ENCODE measurements at places on chromosomes 3 and 15.

- peak; percentile 4 for DNase-seq
Measured at GRCh38 chr3:116951610-116952009, 242.0 kb downstream of the TUSC7 start.

DNA sequence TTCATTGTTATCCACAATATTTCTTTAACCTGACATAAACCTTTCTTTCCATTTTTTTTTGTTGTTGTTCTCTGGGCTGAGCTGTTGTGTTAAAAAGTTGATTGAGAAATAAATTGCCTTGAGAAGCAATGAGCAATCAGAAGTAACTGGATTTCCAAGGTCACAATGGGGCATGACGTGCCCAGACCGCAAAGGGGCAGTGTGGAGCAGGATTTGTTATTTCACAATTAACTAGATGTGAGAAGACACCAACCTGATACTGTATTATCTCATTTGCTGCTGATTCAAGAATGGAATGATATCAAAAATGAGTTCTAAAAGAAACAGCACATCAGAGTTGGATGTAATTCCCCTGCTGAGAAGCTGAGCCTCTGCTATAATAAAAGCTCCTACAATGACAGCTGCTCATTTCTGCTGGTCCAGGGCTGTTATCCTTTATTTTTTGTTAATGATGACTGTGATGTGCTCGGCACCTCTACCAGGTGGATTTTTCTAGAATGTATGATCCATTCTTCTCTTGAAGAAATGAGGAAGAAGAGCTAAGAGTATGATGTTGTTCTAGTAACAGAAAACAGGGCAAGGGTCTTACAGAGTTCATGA is 28.1 kb downstream of the CPNE4 start:
- DNase-seq = peak; percentile 15

DNA sequence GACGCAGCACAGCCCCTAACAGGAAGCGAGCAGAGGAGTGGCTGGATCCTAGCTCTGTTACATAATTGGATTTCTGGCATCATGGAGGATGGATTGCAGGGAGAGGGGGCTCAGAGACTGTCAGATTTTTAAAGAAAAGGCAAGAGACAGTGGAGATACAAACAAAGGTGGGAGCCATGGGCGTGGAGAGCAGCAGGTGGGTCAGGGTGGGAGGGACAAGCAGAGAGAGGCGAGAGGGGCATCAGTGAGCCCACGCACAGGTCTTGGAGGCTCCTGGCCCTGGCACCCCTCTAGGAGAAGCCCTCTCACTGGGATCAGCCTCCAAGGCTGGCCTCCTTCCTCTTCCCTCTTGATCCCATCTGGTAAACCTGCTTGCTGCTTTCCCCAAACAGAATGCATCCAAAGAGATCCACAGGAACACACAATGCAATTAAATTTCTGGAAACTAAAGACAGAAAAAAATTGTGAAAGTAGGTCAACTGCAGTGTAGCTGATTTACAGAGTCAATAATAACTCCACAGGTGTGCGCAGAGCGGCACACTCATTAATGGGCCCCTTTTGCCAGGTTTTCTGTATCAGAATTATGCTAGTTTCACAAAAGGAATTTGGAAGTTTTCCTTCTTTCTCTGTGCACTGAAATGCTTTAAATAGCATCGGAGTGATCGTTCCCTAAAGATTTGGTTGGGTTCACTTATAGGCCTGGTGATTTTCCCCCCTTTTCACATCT is 66.1 kb downstream of the LSM3 start:
- no peak for DNase-seq

DNA sequence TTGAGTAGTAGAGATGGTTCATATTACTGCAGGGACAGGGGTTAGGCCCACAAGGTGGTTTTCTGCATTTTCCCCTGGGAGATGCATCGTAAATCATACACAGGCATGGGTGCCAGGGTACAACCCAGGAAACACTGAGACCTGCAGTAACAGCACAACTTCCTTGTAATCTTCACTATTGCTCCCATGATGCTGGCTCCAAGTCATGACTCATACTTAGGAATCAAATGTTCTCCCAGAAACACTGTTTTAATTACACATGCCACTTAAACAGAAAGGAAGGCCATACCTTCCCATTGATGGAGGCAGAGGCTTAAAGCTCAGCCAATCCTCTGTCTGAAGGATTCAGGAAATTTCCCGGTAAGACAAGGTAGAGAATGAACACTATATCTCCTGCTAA is 106.5 kb downstream of the ERC2 start:
- peak; percentile 16 for DNase-seq

DNA sequence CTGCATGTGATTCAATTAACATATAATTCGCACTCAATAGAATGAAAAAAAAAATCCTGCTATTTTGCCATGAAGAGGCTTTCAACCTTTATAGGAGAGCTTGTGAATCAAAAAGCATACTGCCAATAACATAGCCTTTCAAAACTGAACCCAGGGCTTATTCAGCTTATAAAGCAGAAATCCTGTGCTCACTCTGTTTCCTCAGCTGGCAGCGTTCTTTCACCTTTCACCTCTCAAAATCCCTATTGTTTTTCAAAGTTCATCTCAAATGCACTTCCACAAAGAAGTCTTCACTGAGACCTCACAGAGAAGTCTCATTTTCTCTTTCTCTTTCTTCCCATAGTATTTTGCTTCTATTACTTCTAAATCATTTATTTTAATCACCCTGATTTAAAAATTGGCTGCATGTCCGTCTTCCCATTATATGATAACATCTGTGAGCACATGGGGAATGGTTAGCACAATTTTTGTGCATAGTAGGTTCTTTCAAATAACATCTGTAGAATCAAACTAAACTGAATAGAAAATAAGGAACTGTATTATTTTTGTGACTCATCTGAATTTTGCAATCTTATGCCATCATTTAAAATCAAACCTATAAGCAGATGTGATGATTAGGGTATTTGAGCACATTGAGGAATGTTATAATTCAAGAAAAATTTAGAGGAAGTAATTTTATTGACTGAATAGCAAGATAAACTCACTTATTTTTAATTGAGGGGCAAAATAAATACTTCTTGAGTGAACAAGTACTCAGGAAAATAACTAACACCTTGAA is 373.4 kb downstream of the NLGN1 start:
- DNase-seq = no peak

- peak; percentile 100 for DNase-seq
Measured at GRCh38 chr15:39140060-39140604, 440.7 kb upstream of the THBS1 start.

- DNase-seq = no peak
Measured at GRCh38 chr3:127899766-127900165, 15.3 kb upstream of the KBTBD12 start.

- DNase-seq = peak; percentile 91
Measured at GRCh38 chr15:64536244-64536836, 76.0 kb downstream of the ZNF609 start.

DNA sequence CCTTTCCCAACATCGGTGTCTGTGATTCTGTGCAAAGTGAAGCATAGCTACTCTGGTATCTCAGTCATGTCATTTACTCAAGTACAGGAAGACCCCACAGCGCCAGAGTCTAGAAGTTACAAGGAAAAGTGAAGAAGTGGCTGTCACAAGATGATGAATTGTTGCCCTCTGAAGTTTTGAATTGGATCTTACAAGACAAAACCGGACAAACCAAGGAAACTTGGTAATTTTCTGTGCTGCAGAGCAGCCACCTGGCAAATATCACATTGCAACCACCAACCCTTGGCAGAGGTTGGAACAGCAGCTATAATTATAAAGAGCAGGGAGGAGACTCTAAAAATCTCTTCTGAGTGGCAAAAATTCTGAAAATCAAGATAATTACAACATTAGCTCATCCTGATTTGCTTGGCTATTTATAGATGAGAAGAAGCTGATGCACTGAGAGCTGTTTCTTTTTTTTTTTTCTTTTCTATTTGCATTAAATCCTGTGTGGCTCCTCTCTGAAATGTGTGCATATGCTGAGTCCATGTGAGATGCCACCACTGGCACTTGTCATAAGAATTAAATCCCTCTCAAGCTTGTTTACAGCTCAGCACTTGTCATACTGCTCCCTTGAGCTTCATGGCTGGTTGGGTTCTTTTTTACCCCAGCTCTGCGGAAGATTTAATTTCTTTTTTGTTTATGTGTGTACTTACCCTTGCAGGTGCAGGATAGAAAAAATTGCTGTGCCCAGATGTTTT is 68.0 kb upstream of the MNS1 start:
- no peak for DNase-seq

DNA sequence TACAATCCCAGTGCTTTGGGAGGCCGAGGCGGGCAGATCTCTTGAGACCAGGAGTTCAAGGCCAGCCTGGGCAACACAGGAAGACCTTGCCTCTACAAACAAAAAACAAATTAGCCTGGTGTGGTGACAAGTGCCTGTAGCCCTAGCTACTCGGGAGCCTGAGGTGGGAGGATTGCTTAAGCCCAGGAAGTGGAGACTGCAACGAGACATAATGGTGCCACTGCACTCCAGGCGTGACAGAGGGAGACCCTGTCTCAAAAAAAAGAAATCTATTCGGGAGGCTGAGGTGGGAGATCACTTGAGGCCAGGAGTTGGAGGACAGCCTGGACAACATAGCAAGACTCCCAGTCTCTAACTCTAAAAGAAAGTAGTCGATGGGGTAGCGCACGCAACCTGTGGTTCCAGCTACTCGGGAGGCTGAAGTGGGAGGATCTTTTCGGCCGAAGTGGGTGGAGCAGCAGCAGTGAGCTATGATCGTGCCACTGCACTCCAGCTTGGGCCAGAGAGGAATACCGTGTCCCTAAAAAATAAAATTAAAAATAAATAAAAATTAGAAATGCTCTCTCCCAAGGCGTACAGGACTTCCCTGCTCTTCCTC is 775 bp downstream of the C3orf33 start:
- DNase-seq = no peak

- DNase-seq = no peak
Measured at GRCh38 chr3:99506-99905, 97.1 kb upstream of the CHL1 start.

- peak; percentile 90 for DNase-seq
Measured at GRCh38 chr3:30770387-30770786, 124.1 kb downstream of the GADL1 start.

GRCh38 chr3:155714295-155714718 is 30.6 kb downstream of the PLCH1 start:
- DNase-seq = no peak

GRCh38 chr3:61452535-61453090 is 108.8 kb upstream of the PTPRG start:
- DNase-seq = peak; percentile 93

Measured in fibroblast of skin of back (primary cell).